ENCODE measurements at places on chromosomes 4 and X.

DNA sequence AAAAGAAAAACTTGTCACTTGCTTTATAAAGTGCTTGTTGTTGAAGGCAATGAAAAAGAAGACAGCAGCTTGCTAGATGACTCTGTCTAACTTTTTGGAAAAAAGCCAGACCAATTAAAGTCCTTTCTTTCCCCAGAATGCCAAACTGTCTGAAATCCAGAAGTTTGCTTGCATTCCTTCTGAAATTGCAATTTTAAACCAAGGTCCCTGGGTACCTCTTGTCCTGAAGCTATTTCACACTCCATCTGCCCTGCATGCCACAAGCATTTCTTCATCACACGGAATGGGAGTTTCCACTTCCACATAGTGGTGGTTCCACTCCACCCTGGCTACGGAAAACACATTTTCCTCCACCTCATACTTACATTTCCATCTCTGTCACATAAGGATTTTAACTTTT, 101.0 kb downstream of the PAPSS1 start:
- DNase-seq, result no peak

GRCh38 chrX:3738509-3738908, 25.1 kb upstream of the PRKX start:
- no peak for DNase-seq

- DNase-seq, result no peak
These were observed 114.9 kb downstream of the ZNF827 start for GRCh38 chr4:145823743-145824142.

DNA sequence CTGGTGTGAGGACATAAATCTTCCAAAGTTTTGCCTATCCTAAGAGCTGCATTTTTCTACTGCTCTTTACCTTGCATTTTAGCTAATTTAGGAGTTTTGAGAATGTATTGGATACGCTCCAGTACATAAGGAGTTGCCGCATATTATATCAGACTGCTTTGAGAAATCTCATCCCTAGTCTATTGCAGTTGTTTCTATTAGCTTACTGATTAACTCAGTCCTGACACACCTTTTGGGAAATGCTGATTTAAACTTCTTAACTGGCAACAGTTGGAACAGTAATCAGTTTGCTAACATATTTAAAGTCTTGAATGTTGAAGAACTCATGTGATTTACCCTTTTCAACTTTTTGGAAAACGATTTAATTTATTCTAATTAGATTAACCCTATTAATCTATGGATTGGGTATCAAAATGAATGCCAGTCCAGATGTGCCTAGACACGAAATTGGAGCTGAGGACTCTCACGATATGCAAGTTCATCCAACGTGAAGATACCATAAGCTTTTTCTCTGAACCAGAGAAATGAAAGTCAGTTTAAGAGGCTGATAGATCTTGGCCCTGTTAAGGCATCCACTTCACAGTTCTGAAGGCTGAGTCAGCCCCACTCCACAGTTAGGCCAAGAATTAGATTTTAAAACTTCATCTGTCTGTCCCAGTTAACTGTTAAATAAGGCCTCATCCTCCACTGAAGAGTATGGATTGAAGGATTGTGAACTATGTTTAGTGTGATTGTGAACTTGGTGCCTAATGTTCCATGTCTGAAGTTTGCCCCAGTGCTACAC, 90.0 kb downstream of the MAOA start:
- DNase-seq, result no peak

DNA sequence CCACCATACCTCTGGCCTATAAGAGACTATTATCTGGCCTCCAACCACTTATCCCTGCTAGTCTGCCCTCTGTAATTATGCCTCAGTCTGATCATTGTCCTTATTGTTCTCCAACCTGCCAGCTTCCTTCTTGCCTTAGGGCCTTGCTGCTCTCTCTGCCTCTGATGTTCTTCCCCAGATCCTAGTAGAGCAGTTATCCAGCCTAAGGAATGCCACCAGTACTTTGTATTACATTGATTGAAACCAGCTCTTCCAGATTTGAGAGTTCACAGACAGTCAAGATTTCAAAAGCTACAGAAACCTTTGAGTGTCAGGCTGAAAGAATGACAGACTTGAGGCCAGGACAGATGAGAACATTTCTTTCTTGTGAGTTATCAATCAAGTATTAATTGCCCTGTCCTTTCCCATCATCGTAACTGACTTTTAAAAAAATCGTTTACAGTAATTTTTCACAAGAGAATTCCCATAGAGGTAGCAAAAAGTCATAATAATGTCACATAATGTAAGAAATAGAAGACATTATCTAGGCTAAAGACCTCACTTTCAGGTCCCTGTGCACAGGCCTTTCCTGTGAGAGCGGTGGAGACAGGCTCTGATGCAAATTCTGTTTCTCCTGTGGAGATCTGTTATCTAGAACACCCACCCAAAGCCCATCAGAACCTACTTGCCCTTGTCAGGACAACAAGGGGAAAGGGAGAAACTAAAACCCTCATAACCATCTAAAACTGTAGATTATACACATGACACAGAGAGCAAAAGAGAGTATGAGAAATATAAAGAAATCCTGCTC, 64.1 kb upstream of the GUCY1A1 start:
- DNase-seq, result no peak

- no peak for DNase-seq
These were observed 156.6 kb downstream of the GATB start for GRCh38 chr4:151604238-151604637.
